Fibroblast of villous mesenchyme (primary cell): ENCODE measurements at places on chromosomes 12 and 14. TPM values are rescaled to one million over a fixed set of nuclear protein-coding genes. Genes with fewer than 3 reads are reported as not detected.

Gene FICD
- total RNA-seq: 8.1 and 9.9 TPM in 2 replicates

Gene FOXJ2
- total RNA-seq: 8.2 and 8.4 TPM in 2 replicates

Gene PYGL
- total RNA-seq: 47.7 and 82.5 TPM in 2 replicates

Gene KIF5A
- 0.86 and 1.3 TPM in 2 replicates for total RNA-seq

Gene DLGAP5
- total RNA-seq: 17.4 and 35.0 TPM in 2 replicates
